ENCODE measurements at places on chromosomes 7 and 10.

- no peak for DNase-seq
Measured at GRCh38 chr10:99143651-99144050, 92.0 kb downstream of the HPSE2 start.

DNA sequence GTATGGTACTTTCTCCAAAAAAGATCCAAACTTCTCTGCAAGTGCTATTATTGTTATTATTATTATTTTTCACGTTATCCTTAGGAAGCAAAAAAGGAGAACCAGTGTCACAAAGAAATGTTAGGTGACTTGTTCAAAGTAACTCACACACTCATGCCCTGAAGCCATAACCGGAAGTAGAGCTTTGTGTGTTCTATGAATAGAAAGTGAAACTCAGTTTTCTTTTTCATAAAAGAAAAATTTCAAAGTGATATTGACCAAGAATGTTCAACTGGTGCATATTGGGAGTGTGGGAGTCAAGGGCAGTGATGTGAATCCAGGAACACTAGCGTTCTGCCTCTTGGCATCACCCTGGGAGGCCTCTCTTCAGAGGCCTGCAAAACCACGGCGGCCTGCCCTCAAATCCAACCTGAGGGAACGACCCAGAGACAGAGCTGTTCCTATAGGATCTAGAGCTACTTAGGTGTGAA, 106.1 kb downstream of the PRKCQ start:
- peak; percentile 78 for DNase-seq

GRCh38 chr7:45679516-45679915, 105.3 kb downstream of the ADCY1 start:
- no peak for DNase-seq

- no peak for DNase-seq
Measured at GRCh38 chr7:157547611-157548010, 210.8 kb downstream of the DNAJB6 start.

- no peak for DNase-seq
Measured at GRCh38 chr7:673681-674453, 52.6 kb upstream of the DNAAF5 start.

- no peak for DNase-seq
Measured at GRCh38 chr10:87064651-87065050, 30.0 kb downstream of the GLUD1 start.

- no peak for DNase-seq
Measured at GRCh38 chr7:1013581-1013980, 30.6 kb downstream of the CYP2W1 start.

GRCh38 chr10:93280699-93281366, 201.3 kb downstream of the MYOF start:
- DNase-seq, result no peak

- DNase-seq, result no peak
Measured at GRCh38 chr10:92848037-92848440, 281 bp upstream of the EXOC6 start.

DNA sequence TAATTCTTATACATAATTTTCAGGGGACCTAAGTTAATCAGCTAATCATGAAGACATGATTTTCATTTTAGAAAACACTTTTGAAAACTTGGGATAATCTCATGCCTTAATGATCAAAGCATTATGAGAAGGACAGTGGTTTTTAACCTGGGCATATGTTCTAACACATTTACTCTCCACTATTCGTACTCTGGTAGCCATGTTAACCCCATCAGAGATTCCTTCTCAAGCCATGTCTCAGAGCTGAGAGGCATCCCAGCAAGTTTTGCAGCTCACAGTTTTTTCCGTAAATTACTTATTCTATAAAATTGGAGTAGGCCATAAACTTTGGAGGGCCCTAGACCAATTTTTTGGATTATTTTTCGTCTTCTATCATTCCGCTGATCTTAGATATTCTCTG, 15.7 kb downstream of the AKR1C1 start:
- no peak for DNase-seq

DNA sequence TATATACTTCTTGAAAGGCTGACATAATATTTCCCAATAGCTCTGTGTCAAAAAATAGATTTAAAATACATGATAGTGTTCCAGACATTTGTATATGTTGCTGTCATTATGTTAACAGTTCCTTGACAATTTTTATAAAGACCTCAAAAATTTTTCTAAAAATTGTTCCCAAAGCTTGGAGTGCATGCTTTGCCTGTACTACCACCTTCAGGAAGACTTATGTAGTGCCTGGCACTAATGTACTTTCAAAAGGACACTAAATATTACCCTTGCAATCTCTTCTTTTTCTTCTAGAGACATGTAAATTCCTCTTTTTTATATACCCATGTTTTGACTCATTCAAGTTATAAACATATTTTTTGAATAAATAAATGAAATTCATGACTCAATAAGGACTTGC, 48.0 kb upstream of the SP8 start:
- no peak for DNase-seq

DNA sequence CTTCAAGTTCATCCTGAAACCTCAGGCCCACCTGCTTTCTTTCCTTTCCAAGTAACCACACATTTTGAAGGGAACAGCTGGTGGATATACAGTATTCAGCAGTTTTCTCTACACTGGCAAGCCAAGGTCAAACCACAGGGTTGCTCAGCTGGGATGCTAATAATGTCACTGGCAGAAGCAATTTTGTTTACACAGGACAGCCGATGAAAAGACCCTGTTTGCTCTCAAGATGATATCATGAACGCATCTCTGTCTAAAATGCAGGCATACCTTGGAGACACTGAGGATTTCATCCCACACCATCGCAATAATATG, 186.2 kb downstream of the USP6NL start:
- DNase-seq, result no peak

- peak; percentile 18 for DNase-seq
Measured at GRCh38 chr7:75756991-75757676, 14.9 kb downstream of the CCL26 start.

DNA sequence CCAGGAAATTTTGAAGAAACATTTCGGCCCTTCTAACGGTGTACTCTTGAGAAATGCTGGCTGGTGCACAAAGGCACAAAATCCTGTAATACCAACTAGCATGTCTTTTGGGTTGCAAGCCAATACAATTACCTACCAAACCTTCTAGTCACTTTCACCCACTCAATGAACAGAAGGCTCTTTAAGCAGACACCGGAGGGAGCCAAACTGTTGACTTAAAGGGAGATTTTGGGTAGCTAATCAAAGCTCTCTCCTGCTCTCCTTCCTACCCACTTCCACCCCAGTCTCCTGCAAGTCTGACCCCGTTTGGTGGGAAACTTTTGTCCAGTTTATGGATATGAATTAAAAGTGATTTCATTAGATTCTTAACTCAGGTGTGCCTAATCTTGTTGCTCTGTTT, 24.0 kb downstream of the GRM3 start:
- no peak for DNase-seq

DNA sequence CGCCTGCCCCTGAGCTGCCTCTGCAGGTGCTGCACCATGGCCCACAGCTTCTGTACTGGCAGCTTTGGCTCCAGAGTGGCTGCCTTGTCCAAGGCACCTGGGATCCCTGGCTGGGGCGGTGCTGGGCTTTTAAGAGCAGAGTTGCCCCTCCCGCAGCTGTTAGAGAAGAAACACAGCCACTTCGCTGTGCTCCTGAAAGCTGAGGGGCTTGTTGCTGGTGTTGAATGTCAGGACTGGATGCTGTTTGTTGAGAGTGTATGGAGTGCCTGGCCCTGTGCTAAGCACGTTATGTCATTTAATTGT, 6.2 kb downstream of the FAM241B start:
- DNase-seq, result no peak

DNA sequence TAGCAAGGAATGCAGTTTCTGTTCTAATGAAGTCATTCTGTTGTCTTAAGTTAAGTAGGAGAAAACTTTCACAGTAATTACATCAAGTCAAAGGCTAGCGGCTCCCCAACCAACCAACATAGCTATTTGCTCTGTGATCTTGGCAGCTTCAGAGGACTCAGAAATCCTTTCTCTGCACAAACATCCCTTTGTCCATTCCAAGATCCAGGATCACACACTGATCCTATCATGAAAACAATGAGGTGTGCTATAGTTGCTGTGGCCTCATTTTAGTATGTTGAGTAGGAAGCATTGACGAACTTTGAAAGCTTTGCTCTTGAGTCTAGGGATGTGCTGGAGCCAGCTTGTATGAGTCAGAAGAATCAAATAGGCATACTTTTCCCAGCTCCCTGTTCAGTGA, 218.2 kb upstream of the PRSS58 start:
- DNase-seq, result no peak

DNA sequence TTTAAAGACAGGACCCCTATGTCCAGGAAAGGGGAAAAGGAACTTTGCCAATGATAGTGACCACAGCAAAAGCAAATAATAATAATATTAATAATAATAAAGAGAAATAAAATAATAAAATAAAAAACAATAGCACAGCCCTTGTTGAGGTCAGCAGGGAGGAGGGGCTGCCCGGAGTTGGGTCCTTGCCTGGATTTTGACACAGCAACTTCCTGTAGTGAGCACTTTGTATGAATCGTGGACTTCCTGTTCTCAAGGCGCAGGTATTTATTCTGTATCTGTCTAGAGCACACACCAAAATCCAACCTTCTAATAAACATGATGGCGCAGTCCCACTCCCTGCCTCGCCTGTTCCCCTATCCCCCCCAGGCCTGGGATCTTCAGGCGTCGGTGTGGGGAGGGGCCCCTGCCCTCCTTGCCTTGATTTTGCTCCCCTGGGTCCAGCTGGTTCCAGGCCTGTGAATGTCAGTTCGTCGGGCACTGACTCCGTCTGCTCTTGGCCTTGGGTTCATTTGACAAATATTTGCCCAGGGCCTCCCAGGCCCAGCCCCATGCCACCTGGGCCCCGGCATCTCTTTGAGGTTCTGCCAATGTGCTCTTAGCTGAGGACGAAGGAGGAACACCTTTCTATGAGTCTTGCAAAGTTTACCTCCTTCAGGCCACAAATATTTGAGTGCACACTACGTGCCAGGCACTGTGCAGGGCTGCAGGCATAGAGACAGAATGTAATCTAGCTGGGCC, 13.9 kb downstream of the TRIM8 start:
- DNase-seq, result no peak

- DNase-seq, result peak; percentile 32
Measured at GRCh38 chr7:99102361-99102760, 41.5 kb downstream of the SMURF1 start.

DNA sequence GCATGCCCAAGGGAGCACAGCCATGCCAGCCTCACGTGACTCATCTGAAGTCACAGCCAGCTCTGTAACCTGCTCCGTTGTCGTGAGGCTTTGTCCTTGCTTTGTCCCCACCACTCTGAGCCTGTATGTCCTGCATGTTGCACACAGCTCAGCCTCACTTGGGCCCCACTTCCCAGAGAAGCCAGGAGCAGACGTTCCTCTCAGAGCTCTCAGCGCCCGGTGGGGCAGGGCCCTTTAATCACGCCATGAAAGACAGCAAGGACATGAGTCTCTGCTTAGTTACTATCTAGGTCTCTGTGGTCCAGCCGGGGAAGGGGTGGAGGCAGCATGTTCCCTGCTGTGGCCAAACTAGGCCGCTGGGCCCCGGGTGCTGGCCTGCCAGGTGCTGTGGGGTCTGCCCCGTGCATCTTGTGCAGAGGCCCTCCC, 127.4 kb upstream of the FAM20C start:
- no peak for DNase-seq

- DNase-seq, result no peak
Measured at GRCh38 chr10:14603534-14604102, 171.1 kb downstream of the FAM107B start.

DNA sequence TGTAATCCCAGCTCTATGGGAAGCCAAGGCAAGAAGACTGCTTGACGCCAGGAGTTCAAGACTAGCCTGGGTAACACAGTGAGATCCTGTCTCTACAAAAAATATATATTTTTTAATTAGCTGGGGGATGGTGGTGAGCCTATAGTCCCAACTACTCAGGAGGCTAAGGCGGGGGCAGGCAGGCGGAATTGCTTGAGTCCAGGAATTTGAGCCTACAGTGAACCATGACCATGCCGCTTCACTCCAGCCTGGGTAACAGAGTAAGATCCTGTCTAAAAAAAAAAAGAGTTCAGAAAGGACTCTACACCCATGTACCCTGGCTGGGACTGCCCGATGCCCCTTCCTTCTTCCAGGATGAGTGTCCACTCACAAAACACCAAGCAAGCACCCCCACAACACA, 648.7 kb downstream of the PARD3 start:
- DNase-seq, result no peak

- no peak for DNase-seq
Measured at GRCh38 chr10:78520737-78521430, 487.2 kb downstream of the RPS24 start.

DNA sequence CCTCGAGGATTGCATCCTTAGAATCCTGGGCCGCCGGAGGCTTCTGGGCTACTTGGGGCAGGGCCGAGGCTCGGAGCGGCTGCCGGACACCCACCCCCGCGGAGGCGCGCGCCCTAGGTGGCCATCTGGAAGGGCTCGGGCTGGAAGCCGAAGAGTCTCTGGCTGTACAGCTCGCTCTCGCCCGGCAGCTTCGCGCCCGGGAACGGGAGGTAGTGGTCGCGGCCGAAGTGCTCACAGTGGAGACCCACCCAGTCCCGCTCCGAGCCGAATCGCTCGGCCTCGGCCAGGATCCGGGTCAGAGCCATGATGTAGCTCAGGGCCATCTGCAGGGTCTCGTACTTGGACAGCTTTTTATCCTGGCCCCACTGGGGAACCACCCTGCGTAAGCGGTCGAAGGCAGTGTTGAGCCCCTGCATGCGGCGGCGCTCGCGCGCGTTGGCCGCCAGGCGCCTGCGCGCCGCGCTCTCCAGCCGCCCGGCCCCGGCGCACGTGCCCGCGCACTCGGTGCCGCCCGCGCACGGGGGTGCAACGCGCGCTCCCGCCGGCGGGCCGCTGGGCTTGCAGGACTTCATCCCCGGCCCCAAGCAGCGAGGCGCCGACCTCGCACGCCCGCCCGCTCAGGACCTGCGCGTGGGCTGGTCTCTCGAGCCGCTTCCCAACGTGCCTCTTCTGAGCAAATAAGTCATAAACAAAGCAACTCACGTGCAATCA, 652 bp downstream of the ATOH7 start:
- DNase-seq, result peak; percentile 57

DNA sequence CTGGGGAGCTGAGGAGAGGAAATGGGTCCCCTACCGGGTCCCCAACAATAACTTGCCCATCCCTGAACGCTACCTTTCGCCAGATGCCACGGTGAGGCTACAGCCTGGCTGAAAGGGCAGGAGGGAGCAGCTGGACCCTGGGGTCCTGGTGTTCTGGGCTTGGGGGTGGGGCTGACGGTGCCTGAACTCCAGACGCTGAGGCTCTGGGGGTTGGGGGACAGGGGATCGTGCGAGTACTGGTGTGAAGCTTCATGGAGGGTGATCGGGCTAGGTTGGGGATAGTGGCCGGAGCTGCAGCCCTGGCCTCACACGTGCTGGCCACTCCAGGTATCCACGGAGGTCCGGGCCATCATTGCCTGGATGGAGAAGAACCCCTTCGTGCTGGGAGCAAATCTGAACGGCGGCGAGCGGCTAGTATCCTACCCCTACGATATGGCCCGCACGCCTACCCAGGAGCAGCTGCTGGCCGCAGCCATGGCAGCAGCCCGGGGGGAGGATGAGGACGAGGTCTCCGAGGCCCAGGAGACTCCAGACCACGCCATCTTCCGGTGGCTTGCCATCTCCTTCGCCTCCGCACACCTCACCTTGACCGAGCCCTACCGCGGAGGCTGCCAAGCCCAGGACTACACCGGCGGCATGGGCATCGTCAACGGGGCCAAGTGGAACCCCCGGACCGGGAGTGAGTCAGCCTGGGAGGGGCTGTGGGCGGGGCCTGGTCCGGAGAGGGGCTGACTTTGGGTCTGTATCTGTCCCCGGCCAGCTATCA, 8.3 kb downstream of the AEBP1 start:
- no peak for DNase-seq
